Activated naive CD4-positive, alpha-beta T cell treated with anti-CD3 and anti-CD28 coated beads for 36 hours (primary cell): ENCODE measurements at places on chromosomes 2 and 18. TPM values are rescaled to one million over a fixed set of nuclear protein-coding genes. Genes with fewer than 3 reads are reported as not detected.

Gene UGT1A5
- not detected for total RNA-seq

Gene BCL2
- total RNA-seq = 49.6 TPM

Gene ACMSD
- total RNA-seq = not detected

DNA sequence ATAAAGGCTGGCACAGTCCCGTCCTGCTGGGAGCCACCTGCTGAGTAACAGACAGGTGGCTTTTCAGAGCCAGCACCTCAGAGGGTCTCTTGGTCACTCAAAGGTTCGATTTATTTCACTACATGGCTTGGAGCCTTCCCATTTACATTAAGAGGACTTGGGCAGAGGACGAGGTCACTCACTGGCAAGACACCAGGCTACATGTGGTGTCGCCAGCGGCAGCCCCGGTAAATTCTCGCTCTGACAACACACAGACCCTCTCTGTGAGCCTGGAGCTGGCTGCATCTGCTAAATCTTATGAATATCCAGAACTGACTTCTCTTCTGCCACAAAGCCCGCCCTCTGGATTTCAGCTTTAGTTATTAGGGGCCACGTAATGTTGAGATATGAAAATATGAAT lies 254.7 kb downstream of the VAPA start:
- H3K27me3 ChIP-seq = peaks cover 2% of the 10 kb centered on the region
- no peak for DNase-seq
- H3K4me1 ChIP-seq = no peaks in the 10 kb centered on the region
- H3K27ac ChIP-seq = no peak overlapping the region
- no peaks in the 10 kb centered on the region for H3K36me3 ChIP-seq

DNA sequence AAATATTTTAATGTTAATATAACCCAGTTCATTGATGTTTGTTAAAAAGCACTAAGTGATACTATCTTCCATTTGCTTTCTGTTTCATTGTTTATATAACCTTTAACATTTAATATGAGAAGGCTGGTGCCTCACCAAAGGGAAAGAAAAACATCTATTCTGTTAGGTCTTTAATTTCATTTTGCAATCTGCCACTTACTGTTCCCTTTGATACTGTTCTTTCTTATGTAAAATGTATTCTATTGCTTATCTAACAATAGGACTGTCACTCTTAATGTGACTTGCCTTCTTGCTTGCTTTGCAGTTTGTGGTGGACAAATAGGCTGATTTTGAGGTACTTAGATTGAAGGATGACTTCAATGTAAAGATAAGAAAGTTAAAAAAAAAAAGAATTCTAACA lies 1666.1 kb upstream of the DDX18 start:
- H3K36me3 ChIP-seq = no peaks in the 10 kb centered on the region
- DNase-seq = no peak

DNA sequence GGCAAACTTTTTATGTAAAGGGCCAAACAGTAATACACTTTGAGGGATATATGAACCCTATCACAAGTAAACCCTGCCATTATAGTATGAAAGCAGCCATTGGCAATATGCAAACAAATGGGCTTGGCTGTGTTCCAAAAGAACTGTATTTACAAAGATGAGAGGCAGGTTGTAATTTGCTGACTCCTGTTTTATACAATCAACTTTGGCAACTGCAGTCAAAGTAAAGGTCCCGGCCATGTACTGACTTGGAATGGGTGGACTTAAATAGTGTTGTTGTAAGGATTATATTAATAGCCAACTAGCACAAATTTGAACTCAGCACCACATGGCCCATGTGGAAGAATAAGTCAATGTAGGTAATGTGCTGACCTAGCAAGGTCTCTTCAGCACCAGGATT lies 223.4 kb downstream of the WDPCP start:
- H3K36me3 ChIP-seq = peaks cover 2% of the 10 kb centered on the region
- no peak for DNase-seq
- H3K4me3 ChIP-seq = no peak overlapping the region
- no peak overlapping the region for H3K27ac ChIP-seq

DNA sequence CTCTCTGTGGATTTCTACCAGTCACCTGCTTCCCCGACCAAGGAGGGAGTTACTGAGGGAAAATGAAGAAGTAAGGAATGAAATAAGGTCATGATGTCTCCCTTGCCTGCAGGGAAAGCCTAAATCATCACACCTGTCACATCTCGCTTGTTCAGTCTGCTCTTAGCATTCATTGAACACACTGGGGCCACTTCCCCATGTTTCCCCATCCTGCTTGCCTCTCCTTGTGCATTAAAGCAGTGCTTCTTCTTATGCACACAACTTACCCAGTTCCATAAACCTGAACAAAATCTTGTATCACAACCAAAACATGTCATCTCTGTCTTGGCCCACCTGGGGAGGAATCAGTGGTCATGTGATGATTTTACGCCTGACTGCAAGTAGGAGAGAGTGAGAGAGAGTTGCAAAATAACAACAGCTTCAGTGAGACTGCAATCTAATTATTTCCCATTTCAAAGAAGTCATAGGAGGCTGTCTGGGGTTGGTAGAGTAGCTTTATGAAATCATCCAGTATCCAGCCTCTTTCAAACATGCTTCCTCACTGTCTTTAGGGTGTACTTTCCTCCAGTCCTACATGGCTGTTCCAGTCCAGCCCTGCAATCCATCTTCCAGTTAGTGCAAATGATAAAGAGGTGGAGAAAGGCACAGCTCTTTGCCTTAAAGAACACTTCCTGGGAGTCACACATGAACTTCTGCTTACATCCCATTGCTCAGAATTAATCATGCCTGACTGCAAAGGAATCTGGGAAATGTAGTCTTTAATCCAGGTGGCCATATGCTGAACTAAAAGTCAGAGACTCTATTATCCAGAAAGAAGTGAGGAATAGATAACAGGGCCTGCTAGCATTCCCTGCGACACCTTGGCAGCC lies 220.1 kb downstream of the HAUS1 start:
- H3K27me3 ChIP-seq = no peaks in the 10 kb centered on the region
- no peaks in the 10 kb centered on the region for H3K36me3 ChIP-seq
- DNase-seq = no peak
- no peak overlapping the region for H3K4me3 ChIP-seq

- DNase-seq = no peak
- no peak overlapping the region for H3K4me3 ChIP-seq
- peaks cover 3% of the 10 kb centered on the region for H3K4me1 ChIP-seq
- peaks cover 3% of the 10 kb centered on the region for H3K27me3 ChIP-seq
- no peaks in the 10 kb centered on the region for H3K36me3 ChIP-seq
These were observed 5.9 kb downstream of the NEU4 start for GRCh38 chr2:241814643-241815476.

- H3K36me3 ChIP-seq = peaks cover 36% of the 10 kb centered on the region
- peaks cover 2% of the 10 kb centered on the region for H3K4me1 ChIP-seq
- H3K4me3 ChIP-seq = no peak overlapping the region
- no peak overlapping the region for H3K27ac ChIP-seq
These were observed 21.0 kb downstream of the HJURP start for GRCh38 chr2:233833345-233833744.

- no peak overlapping the region for H3K27ac ChIP-seq
- peaks cover 15% of the 10 kb centered on the region for H3K27me3 ChIP-seq
- no peaks in the 10 kb centered on the region for H3K4me1 ChIP-seq
- H3K36me3 ChIP-seq = no peaks in the 10 kb centered on the region
- no peak for DNase-seq
- H3K4me3 ChIP-seq = no peak overlapping the region
These were observed 142.4 kb upstream of the RBBP8 start for GRCh38 chr18:22790545-22791309.

DNA sequence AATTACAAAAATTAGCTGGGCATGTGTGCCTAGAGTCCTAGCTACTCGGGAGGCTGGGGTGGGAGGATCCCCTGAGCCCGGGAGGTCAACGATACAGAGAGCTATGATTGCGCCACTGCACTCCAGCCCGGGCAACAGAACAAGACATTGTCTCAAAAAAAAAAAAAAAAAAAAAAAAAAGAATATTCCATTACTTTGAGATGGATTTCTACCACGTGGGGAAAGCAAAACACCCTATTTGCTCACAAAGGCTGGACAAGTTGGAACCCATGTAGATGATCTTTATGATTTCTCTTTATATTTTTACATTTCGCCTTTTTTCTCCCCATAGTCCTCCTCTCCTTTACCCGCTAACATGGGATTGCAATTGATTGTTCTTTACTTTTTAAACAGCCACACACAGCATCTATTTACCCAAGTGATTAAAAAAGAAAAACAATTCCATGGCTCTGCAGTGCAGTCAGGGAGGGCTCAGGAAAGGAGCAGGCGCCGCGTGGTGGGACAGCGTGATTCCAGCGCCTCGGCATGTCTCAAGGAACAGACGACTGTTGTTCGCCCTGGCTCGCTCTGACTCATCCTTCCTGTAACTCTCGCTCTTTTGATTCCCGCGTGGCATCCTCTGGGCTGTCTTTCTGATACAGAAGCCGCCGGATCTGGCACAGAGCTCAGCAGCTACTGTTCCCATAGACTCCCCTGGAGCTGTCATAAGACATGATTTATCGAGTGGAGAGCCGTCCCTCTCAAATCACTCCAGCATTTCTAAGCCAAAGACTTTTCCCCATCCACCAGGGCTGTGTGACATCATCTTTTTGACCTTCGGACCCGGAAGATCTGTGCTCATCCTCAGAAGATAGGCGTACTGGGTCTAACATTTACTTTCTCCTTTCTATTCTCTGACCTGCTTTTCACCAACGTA lies 230.4 kb upstream of the AGAP1 start:
- H3K27ac ChIP-seq = no peak overlapping the region
- H3K36me3 ChIP-seq = no peaks in the 10 kb centered on the region
- H3K4me3 ChIP-seq = no peak overlapping the region
- DNase-seq = no peak
- H3K27me3 ChIP-seq = peaks cover 36% of the 10 kb centered on the region

DNA sequence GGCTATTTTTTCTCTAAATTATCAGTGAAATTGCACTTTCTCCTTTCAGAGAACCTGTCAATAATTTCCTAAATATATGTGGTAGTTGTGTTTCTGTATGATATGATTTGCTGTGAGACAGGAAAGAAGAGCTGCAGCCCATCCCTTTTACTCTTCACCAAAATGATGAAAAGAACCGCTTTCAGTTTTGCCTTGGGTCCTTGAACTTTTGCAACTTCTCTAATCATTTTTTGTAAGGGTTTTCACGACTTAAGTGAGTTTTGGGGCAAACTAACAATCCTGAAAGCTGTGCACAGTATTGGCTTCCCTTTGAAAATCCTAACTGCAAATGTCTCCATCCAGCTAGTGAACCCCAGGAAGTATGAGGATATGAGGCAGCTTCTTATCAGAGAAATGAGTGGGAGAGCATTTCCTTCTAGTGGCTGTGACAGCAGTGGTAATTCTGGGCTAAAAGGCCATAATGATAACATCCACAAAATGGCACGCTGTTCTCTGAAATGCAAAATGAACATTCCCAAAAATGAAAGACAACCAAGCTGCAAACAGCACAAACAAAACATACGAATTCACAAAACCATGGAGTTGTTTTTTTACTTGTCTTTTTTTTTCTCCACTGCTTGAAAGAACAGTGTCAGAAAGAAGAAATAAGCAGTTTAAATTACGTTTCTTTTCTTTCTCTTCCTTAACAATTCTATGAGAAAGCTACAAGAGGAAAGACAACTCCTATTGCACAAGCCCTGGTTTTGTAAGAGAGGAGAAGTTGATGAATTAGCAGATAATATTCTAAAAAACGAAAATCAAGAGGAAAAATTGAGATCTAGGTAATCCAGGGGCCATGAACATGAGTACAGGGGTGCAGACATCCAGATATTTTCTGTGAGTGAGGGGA lies 1291.6 kb upstream of the ZEB2 start:
- no peak overlapping the region for H3K4me3 ChIP-seq
- no peaks in the 10 kb centered on the region for H3K27me3 ChIP-seq
- H3K27ac ChIP-seq = no peak overlapping the region
- no peaks in the 10 kb centered on the region for H3K4me1 ChIP-seq

DNA sequence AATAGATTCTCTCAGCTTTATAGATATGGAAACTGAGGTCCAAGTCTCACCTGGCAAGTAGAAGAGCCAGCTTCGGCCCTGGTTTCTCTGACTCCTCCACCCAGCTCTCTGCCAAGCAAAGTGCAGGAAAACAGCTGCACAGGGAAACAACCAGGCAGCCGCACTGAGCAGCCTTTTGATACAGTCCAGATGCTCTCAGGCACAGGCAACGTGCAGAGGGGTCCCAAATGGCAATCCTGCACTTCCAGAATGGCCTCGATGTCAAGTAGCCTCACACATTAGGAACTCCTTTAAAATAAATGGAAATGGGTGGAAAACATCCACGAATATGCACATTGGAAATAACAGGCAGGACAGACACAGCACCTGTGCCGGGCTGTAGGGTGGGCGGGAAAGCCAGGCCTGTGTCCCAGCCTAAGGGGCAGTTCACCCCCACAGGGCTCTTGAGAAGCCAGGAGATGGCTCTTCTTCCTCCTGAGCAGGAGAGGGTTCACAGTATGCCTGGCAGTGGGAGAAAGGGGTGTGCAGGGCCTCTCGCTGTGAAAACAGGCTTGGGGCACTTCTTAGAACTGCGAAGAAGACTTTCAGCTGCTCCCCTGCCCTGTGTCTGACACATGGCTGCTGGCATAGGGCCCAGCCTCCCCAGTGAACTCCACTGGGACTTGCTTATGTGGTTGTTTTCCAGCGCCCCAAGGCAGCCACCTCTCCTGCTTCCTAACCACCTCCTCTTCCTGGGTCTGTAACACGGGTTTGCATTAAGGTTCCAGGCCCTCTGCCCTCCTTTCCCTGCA lies 63.9 kb upstream of the TUBA3E start:
- peaks cover 3% of the 10 kb centered on the region for H3K27me3 ChIP-seq
- no peaks in the 10 kb centered on the region for H3K36me3 ChIP-seq
- no peaks in the 10 kb centered on the region for H3K4me1 ChIP-seq
- DNase-seq = no peak
- H3K4me3 ChIP-seq = no peak overlapping the region

GRCh38 chr2:177852389-177852788 lies 220.2 kb downstream of the PDE11A start:
- DNase-seq = no peak
- no peak overlapping the region for H3K4me3 ChIP-seq
- no peaks in the 10 kb centered on the region for H3K36me3 ChIP-seq

DNA sequence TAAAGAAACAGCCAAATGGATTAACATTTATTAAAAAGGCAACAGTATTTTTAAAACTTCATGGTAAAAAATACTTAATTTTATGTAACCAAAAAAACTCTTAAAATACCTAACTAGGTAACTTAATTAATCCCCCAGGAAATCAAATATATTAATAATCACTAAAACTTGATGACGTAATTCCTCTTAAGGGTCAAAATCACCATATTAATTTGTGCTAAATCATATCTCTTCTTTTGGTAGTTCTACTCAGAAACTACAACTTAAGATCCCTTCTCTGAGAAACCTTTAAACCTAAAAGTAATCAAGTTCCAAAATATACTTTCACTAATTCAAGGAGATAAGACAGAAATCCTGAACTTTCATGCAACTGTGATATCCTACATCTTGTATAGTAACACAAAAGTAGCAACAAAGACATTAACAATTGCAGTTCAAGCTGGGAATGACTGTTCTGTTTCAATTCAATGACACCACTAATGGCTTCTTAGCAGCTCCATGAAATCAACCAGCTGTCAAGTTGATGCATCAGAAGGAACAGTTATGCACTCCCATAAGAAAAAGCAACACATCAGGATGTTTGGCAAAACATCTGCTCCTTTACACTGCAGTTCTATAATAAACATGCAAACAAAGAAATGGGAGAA lies 4.0 kb downstream of the BAZ2B start:
- H3K36me3 ChIP-seq = no peaks in the 10 kb centered on the region
- H3K27me3 ChIP-seq = peaks cover 10% of the 10 kb centered on the region
- DNase-seq = no peak
- H3K4me1 ChIP-seq = peaks cover 6% of the 10 kb centered on the region
- H3K27ac ChIP-seq = no peak overlapping the region
- H3K4me3 ChIP-seq = no peak overlapping the region

GRCh38 chr2:23420840-23421476 lies 36.0 kb downstream of the KLHL29 start:
- H3K27ac ChIP-seq = no peak overlapping the region
- no peak for DNase-seq
- no peak overlapping the region for H3K4me3 ChIP-seq
